GM23248 (cell line): ENCODE measurements at places on chromosomes 7 and 10. TPM values are rescaled to one million over a fixed set of nuclear protein-coding genes. Genes with fewer than 3 reads are reported as not detected.

- no peak overlapping the region for H3K27ac ChIP-seq
- H3K4me1 ChIP-seq, result no peaks in the 10 kb centered on the region
- H3K4me3 ChIP-seq, result no peak overlapping the region
- no peak for DNase-seq
- no peaks in the 10 kb centered on the region for H3K27me3 ChIP-seq
Observed at GRCh38 chr7:36147361-36147760, 5.7 kb upstream of the EEPD1 start.

Gene LLCFC1
- not detected in 2 replicates for total RNA-seq

Gene ENKUR
- not detected in 2 replicates for total RNA-seq

DNA sequence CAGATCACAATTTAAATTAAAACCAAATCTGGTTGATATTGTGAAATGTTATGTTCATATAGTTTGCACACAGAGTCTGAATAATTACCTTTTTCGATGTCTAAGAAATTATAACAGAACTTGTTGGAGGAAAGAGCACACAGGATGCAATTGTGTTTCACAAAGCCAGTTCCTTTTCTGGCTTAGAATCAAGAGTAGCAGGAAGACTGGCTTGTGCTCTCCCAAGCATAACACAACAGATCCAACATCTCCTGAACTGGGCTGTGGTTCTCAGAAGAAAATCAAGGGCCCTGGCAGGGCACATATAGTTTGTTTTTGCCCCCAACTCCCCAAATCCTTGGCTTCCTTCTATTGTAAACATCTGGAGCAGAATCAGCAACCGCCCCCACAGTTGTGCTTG, 62.7 kb downstream of the LRRC4 start:
- no peak for DNase-seq
- H3K27me3 ChIP-seq, result no peaks in the 10 kb centered on the region
- no peaks in the 10 kb centered on the region for H3K4me1 ChIP-seq
- no peak overlapping the region for H3K4me3 ChIP-seq

GRCh38 chr7:82087099-82087498, 317.3 kb upstream of the HGF start:
- H3K27ac ChIP-seq, result no peak overlapping the region
- no peaks in the 10 kb centered on the region for H3K36me3 ChIP-seq
- H3K27me3 ChIP-seq, result no peaks in the 10 kb centered on the region

GRCh38 chr7:151873402-151873965, 3.4 kb downstream of the PRKAG2 start:
- H3K36me3 ChIP-seq, result no peaks in the 10 kb centered on the region
- DNase-seq, result peak; percentile 25
- H3K4me3 ChIP-seq, result no peak overlapping the region
- no peak overlapping the region for H3K27ac ChIP-seq

Gene PLA2G12B
- not detected in 2 replicates for total RNA-seq

Gene OPN1SW
- total RNA-seq, result not detected in 2 replicates

- H3K4me1 ChIP-seq, result no peaks in the 10 kb centered on the region
- DNase-seq, result no peak
- no peaks in the 10 kb centered on the region for H3K36me3 ChIP-seq
- H3K27ac ChIP-seq, result no peak overlapping the region
Observed at GRCh38 chr10:130805635-130806030, 505.9 kb downstream of the TCERG1L start.

Gene ZNF365
- total RNA-seq, result 0.86 and 2.4 TPM in 2 replicates

GRCh38 chr10:97825020-97825760, 24.5 kb upstream of the GOLGA7B start:
- no peaks in the 10 kb centered on the region for H3K4me1 ChIP-seq
- DNase-seq, result no peak
- H3K4me3 ChIP-seq, result no peak overlapping the region
- no peaks in the 10 kb centered on the region for H3K36me3 ChIP-seq
- H3K27me3 ChIP-seq, result peaks cover 11% of the 10 kb centered on the region

DNA sequence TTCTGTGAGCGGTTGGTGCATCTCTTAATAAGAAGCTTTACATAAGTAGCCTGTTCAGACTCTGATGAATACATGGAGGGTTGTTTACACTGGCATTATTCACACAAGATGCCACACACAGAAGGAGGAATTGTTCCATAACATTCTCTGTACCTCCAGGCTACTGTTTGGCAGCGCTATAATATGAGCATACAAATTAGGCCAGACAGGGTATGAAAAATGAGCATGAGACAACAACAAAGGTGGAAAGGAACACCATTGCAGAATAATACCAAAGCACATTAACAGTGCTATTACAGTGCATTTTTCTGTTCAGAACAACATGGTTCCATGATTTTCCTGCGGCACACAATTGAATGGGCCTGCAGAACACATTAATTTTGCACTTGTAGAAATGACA, 417.2 kb upstream of the C7orf33 start:
- no peaks in the 10 kb centered on the region for H3K27me3 ChIP-seq
- no peak for DNase-seq
- no peaks in the 10 kb centered on the region for H3K36me3 ChIP-seq
- no peaks in the 10 kb centered on the region for H3K4me1 ChIP-seq

DNA sequence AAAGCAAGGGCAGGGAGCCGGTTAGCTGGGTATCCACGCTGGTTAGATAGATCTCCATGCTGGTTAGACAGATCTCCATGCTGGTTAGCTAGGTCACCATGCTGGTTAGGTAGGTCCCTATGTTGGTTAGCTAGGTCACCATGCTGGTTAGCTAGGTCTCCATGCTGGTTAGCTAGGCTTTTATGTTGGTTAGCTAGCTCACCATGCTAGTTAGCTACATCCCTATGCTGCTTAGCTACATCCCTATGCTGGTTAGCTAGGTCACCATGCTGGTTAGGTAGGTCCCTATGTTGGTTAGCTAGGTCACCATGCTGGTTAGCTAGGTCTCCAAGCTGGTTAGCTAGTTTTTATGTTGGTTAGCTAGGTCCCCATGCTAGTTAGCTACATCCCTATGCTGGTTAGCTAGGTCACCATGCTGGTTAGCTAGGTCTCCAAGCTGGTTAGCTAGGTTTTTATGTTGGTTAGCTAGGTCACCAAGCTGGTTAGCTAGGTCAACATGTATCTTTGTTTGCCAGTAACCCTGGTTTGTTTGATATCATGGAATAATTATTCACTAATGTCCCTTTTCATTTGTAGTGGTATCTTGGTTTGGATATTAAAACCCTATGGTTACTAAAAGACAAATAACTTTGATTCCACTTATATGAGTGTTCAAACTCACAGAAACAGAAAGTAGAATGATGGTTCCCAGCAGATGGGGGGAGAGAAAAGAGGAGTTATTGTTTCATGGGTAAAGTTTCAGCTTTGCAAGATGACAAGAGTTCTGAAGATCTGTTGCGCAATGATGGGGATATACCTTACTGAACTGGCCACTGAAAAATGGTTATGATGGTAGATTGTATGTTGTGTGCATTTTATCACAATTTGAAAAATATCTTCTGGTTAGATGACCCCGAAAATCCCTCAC, 136.2 kb downstream of the PRPF18 start:
- H3K4me1 ChIP-seq, result peaks cover 12% of the 10 kb centered on the region
- DNase-seq, result peak; percentile 38
- H3K27ac ChIP-seq, result no peak overlapping the region
- H3K27me3 ChIP-seq, result no peaks in the 10 kb centered on the region
- H3K4me3 ChIP-seq, result no peak overlapping the region

DNA sequence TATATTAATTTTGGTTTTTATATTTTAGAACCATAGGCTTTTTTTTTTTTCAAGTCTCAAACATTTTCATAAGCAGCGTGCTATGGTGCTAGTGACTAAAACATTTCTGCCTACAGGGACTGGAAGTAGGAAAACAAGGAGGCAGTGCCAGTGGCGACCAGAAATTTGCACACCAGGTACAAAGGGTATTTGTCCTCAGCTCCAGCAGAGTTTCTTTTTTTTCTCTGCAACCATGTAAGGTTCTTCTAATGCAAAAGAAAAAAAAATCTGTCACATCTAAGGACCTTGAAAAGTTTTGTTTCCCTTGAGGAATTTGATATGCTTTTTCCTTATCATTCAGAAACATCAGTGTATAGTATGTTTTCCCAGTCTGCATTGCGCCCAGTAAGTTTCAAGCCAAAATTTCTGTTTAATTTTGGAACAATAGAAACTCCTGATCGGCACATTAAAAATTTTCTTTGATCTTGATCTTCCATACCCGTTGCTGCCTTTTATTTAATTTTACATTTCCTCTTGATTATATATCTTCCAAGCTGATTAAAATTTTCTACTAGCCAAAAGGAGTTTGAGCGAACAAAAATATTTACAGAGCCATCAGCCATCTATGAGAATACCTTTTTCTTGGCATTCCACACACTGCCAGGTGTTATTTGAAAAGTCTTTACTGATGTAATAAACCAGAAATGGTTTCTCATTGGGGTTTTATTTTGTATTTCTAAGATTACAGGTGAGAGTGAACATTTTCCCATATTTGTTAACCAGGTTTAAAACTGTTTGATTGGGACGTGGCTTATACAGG, 956 bp upstream of the KLHDC10 start:
- peak overlapping the region; percentile 44 for H3K27ac ChIP-seq
- H3K36me3 ChIP-seq, result no peaks in the 10 kb centered on the region
- H3K4me3 ChIP-seq, result peak overlapping the region; percentile 97
- H3K4me1 ChIP-seq, result peaks cover 12% of the 10 kb centered on the region

Gene IQUB
- 0.13 TPM in 1 of 2 replicates, not detected in the other for total RNA-seq

DNA sequence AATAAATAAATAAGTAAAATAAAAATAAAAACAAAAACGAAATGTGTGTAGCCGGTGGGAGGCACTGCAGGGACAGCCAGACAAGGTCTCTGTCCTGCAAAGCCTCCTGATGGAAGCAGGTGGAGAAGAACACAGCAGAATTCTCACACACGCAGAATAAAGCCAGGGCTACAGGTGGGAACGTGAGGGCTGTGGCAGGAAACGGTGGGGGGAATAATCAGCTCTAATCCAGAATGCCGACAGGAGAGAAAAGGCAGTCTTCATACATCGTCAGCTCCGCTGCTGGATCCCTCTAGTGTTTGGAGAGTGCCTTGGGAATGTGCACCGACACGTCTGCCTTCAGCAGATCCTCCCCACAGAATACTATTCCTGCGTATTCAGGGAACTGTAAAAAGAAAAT, 6.8 kb upstream of the SNX8 start:
- H3K36me3 ChIP-seq, result no peaks in the 10 kb centered on the region
- H3K4me3 ChIP-seq, result 0 out of 2 replicates have a peak overlapping the region, but pooled peaks have one; percentile 16
- DNase-seq, result peak; percentile 47
- no peak overlapping the region for H3K27ac ChIP-seq

Gene OR2A5
- not detected in 2 replicates for total RNA-seq

DNA sequence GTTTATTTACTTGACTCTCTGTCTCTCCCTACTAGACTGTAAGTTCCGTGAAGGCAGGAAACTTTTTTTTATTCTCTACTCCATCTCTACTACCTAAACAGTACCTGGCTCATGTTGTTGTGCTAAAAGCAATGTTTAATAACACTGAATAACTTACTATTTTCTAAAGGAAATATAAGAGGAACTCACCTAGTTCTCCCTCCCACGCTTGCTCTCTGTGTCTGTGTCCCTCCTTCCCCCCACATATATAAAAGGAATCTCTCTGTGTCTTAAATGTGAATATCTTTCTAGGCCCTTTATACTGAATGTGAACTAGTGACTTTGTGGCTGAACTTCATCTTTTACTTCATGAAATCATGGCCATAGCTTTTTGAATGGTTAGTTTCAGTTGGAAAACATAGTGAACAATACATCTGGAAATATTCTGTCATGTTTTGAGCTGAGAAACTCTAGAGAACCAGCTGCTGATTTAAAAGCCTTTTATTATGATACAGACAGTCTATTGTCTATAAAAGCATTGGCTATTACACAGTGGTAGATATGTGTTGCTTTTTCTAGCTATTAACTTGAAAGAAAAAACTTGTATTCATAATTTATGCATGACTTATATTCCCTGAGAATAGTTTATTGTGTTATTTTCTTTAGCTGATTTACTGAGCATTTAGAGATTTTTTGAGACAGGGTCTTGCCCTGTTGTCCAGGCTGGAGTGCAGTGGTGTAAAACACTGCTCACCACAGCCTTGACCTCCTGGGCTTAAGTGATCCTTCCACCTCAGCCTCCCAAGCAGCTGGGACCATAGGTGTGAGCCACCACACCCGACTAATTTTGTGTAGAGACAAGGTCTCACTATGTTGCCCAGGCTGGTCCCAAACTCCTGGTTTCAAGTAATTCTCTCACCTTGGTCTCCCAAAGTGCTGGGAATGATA, 42.5 kb downstream of the VCL start:
- peak overlapping the region; percentile 76 for H3K27ac ChIP-seq
- peaks cover 41% of the 10 kb centered on the region for H3K4me1 ChIP-seq
- H3K27me3 ChIP-seq, result no peaks in the 10 kb centered on the region
- peak overlapping the region; percentile 23 for H3K4me3 ChIP-seq
- DNase-seq, result no peak
- peaks cover 27% of the 10 kb centered on the region for H3K36me3 ChIP-seq

Gene MEOX2
- not detected in 2 replicates for total RNA-seq

DNA sequence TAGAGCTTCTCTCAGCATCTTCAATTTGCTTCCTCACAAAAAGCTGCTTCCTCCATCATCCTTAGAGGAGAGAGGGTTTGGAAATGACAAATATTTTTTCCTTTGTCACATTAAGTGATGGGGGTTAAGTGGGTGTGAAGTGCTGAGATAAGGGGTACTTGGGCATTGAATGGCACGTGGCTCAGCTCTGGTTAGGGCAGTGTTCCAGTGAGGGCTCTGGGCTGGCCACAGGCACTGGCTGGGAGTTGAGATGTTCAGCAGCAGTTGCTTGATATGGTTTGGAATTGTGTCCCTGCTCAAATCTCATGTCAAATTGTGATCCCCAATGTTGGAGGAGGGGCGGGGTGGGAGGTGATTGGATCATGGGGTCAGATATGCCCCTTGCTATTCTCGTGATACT, 33.7 kb upstream of the CHCHD3 start:
- H3K27me3 ChIP-seq, result peaks cover 23% of the 10 kb centered on the region
- H3K4me3 ChIP-seq, result no peak overlapping the region
- no peak for DNase-seq
- no peaks in the 10 kb centered on the region for H3K36me3 ChIP-seq
- no peak overlapping the region for H3K27ac ChIP-seq
- no peaks in the 10 kb centered on the region for H3K4me1 ChIP-seq

DNA sequence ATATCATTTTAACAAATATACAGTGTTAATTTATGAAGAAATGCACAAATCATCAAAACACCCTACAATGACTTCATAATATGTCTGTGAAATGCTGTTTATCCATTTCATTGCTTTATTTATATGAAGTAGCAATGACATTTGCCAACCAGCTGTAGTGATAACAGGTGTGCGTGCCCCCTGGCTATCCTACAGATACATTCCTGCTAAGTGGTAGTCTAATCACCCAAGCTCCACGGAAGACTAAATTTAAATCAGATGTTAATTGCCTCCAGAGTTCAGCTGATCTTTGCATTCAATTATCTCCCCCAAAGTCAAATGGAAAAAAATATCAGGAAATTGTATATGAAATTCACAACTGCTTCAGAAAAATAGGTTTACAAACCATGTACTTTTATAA, 1164.2 kb upstream of the LRRN3 start:
- no peak for DNase-seq
- H3K4me1 ChIP-seq, result no peaks in the 10 kb centered on the region
- no peak overlapping the region for H3K4me3 ChIP-seq
- no peaks in the 10 kb centered on the region for H3K27me3 ChIP-seq

Gene SFXN2
- 0.51 and 1.1 TPM in 2 replicates for total RNA-seq

DNA sequence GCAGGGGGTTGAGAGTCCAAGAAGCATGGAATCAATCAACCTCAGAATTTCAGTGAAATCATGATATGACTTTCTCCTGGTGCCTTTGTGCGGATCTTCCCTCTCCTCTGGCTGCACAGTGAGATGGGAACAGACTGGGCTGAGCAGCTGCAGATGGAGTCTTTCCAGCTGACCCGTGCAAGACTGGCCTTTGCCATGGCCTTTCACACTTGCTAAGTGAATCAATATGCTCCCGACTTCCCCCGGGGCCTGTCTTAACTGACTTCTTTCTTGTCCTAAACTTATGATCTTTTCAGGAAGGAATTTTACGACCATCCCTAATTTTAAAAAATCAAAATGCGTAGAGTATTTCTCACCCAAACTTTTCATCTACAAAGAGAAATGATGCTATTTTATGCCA, 469.9 kb downstream of the GALNT17 start:
- no peaks in the 10 kb centered on the region for H3K36me3 ChIP-seq
- H3K27me3 ChIP-seq, result no peaks in the 10 kb centered on the region
- no peak overlapping the region for H3K27ac ChIP-seq
- no peaks in the 10 kb centered on the region for H3K4me1 ChIP-seq
- no peak for DNase-seq
